ENCODE measurements at places on chromosomes 5 and 9. TPM values are rescaled to one million over a fixed set of nuclear protein-coding genes. Genes with fewer than 3 reads are reported as not detected.

The CARTPT gene
- polyA plus RNA-seq = not detected

The FBP1 gene
- 32.2 TPM for polyA plus RNA-seq

The PCDHB3 gene
- not detected for polyA plus RNA-seq

The FEM1C gene
- 12.6 TPM for polyA plus RNA-seq

The FOXD4 gene
- 0.31 TPM for polyA plus RNA-seq

DNA sequence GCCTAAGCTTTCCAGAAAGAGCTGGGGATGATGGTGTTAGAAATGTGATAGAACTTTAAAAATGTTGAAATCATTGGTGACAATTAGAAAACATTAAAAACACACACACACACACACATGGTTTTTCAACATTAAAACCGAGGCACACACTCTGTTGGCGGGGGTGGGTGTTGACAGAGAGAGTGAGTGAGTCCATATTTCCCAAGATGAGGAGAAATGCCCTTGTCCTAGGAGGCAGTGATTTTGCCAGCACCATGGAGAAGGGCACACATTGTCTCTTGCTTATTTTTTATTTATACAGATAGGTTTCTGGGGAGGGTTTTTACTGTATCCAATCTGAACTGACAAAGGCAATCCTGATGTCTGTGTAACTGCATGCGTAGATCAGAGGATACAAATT lies 152.5 kb downstream of the INSYN2B start:
- no peak for DNase-seq

GRCh38 chr9:112774006-112774996 lies 23.7 kb downstream of the SNX30 start:
- DNase-seq = no peak

DNA sequence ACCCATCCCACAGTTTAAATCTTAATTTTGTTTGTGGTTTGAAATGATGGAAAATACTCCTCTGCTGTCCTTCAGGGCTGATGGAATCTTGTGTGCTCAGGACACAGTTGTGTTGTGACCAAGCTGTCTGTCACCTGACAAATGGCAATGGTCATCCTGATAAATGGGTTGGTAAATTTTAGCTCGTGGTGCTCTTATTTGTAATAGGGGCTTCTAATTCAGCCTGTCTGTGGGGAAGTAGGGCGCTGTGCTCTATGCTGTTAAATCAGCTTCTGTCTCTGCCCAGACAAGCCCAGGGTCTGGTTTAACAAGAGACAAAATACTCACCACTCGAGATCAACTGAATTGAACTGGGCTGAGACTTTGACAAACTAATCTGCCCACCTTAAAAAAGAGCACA lies 4.5 kb downstream of the LRRTM2 start:
- no peak for DNase-seq

DNA sequence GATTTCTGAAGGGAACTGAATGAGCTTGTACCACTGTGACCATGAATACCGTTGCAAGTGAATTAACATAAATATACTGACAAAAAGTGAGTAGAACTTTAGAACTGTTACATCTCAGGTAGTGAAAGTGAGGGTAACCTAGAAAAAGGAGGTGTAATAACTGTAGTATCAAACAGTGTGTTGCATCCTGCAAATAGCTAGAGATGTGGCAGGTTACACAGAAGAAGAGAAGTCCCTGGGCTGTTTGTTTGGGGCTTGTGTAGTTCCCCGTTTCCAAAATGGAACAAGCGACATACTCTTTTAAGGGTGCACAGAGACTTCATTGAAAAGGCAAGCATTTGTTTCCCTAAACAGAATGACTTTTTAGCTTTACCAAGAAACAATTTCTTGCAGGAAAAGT lies 214.8 kb downstream of the NR3C1 start:
- DNase-seq = no peak

DNA sequence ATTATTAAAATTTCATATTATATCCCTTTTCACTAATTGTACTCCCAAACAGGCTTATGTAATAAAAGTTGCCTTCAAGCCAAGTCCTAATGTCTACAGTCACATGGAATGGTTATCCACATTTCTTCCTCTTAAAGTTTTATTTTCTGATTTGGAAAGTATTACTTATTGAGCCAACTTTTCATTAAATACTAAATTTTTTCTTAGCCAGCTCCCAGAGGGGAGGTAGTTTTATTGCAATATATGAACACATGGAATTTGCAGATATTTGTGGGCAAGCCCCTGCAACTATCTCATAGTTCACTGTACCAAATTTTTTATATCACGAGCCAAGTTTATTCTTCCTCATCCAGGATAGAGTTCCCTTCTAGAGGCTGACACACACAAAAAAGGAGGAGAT lies 332.8 kb upstream of the PTGER4 start:
- no peak for DNase-seq

Measured in sigmoid colon (tissue), 7 donors.